ENCODE measurements at places on chromosomes 5 and 9.

GRCh38 chr5:52448111-52448510, 339.6 kb upstream of the ITGA1 start:
- DNase-seq = no peak

- DNase-seq = no peak
Observed at GRCh38 chr9:110842986-110843385, 174.4 kb downstream of the MUSK start.

DNA sequence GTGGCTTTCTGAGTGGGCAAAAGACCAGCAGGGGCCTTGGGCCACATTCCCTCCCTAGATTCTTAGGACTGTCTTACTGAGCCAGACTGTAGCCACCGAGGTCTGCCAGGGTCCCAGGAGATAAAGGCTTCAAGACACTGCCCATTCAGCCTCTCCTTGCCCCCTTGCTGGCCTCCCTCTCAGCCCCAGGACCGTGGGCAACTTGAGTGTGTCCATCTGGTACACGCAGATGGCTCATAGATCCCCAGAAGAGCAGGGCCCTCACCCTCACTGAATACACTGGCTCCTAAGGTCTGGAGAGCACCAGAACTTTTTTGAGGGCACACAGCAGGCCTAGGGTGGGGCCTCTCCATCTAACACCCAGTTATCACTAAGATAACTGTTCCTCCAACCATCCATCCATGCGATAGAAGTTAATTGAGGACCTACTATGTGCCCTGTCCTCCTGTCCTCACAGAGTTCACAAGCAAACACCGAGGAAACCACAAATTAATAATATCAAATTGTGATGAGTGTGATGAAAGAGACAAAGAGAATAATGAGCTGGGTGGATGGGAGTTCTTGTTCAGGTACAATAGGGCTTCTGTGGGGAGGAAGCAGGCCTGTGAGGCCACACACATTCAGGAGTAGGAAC, 4.9 kb upstream of the PDGFRB start:
- DNase-seq = no peak

DNA sequence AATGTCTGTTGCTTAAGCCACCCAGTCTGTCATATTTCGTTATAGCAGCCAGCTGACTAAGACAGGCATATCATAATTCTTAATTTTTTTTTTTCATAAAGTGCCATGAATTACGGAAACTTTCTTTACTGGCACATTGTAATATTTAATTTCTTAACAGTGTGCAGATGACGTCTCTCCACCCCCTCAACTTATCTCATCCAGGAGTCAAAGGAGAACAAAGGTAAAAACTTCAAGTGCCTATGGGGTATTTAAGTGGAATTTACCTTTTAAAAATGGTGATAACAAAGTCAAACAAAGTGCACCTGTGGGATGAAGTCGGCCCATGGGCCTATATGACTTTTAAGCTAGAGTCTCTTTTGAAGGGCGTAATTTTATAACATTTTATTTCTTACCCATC, 539.4 kb downstream of the CDH9 start:
- no peak for DNase-seq

GRCh38 chr9:107577140-107577776, 87.7 kb upstream of the KLF4 start:
- DNase-seq = no peak

- no peak for DNase-seq
Observed at GRCh38 chr5:139878093-139878492, 82.5 kb downstream of the PSD2 start.

DNA sequence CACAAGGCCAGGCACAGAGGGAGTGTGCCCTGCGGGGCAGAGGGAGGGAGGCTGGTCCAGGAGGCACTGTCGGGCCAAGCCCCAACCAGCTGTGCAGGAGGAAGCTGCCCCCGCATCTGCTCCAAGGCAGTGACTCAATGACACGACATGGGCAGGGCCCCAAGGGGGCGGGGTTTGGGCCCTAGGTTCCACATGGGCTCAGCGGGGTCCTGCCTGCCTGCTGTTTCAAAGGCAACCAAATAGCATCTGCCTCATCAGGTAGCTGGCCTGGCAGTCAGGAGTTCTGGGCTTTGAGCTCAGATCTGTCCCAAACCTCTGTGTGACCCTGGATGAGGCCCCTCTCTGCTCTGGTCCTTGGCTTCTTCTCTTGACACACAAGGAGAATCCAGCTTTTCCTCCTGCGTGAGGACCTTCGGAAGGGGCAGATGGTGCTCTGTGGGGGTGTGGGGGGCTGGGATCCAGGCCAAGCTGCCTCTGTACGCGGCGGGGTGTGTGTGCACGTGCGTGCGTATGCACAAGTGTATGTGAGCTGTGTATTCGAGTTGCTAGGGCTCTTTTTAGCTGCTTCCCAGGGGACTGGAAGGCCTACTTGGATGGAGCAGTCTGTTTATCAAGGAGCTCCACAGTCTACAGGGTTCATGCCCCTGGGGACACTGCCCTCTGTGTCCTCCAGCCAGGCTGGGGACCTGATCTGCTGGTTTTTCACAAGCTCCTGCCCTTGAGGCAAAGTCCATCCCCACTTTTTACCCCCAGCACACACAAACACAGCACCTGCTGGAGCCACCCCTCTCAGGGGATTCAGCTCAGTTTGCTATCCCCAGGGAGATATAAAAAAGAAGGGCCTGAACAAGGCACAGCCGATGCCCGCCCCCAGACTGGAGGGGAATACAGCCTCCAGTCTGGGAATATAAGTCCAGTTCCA, 138.9 kb downstream of the RGS3 start:
- DNase-seq = peak; percentile 94

GRCh38 chr9:128995791-128996190, 32.3 kb downstream of the SH3GLB2 start:
- DNase-seq = no peak

DNA sequence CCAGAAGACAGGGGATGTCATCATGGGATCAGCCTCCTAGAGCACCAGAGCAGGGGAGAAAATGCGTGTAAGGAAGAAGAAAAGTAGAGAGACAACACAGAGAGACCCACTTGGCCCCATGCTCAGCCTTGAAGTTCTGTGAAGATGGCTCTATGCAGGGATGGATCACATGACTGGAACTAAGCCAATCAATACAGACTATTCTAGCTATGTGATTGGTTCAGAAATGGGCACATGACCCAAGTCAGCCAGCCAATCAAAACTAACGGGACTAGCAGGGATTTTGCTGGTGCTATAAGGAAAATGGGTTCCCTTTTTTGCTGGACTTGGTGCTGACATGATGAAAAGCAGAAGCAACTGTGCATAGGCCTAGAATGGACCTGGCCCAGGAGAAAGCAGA, 173.0 kb upstream of the TBC1D2 start:
- DNase-seq = no peak

- DNase-seq = no peak
Observed at GRCh38 chr9:27395484-27395921, 98.6 kb upstream of the EQTN start.

GRCh38 chr5:170143710-170144109, 38.0 kb downstream of the FOXI1 start:
- no peak for DNase-seq

DNA sequence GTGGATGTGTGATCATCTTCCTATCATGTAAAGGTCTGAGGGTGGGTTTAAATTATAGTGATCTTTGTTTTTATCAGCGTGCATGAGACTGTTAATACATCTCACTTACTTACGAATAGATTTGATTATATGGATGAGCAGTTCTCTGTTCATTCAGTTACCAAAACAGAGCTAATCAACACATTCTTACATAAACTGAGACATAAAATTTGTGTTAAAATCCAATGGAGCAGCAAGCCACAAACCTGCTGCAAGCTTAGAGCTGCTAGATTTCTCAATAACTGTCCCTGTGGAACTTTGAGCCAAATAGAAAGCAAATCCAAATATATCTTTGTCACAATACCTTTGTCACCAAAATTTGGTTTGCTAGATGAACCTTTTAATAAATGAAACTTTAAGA, 50.1 kb downstream of the NUDT12 start:
- DNase-seq = no peak

DNA sequence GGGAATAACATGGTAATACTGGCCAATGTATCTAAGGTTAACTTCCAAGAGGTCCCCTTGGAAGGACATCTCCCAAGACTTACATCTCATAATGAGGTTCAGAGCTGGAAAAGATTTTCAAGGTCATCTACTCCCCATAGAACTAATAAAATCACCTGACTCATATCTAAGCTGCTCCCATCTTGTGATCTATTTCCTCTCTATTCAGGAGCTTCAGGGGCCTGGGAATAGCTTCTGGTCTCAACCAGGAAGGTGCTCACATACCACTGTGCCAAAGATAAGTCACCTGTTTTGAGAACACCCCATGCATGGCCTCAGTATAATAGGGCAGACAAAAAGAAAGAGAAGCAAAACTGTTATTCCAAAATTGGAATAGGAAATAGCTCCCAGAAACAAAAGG, 74.2 kb downstream of the OXCT1 start:
- no peak for DNase-seq

DNA sequence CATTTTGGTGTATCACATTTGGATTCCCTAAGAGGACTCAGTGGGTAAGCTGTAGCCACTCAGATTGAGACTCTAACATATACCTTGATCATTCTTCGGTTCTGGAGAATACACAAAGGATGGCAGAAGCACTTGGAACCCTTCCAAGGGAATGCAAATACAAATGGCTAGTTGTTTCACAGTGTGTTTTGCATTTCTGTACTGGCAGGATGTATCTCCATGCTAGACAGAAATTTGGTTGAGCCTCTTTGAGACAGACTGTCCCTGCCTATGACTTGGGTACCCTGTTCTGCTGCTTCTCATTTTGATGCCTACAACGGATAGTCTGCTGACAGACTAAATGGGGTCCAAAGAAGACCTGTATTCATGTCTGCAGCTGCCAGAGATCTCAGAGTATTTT, 273.5 kb downstream of the TMEM38B start:
- DNase-seq = peak; percentile 29

- DNase-seq = peak; percentile 78
Observed at GRCh38 chr9:69919461-69920061, 98.9 kb downstream of the CFAP95 start.

- no peak for DNase-seq
Observed at GRCh38 chr5:32410630-32411029, 33.9 kb downstream of the ZFR start.

- DNase-seq = no peak
Observed at GRCh38 chr9:1171546-1171945, 121.4 kb downstream of the DMRT2 start.

GRCh38 chr5:83085106-83085505, 7.8 kb downstream of the XRCC4 start:
- DNase-seq = no peak

- no peak for DNase-seq
Observed at GRCh38 chr9:16039218-16039987, 486.6 kb downstream of the CCDC171 start.

GRCh38 chr5:172645271-172646055, 4.4 kb downstream of the NEURL1B start:
- no peak for DNase-seq

- DNase-seq = no peak
Observed at GRCh38 chr9:107492381-107492970, 2.9 kb upstream of the KLF4 start.

DNA sequence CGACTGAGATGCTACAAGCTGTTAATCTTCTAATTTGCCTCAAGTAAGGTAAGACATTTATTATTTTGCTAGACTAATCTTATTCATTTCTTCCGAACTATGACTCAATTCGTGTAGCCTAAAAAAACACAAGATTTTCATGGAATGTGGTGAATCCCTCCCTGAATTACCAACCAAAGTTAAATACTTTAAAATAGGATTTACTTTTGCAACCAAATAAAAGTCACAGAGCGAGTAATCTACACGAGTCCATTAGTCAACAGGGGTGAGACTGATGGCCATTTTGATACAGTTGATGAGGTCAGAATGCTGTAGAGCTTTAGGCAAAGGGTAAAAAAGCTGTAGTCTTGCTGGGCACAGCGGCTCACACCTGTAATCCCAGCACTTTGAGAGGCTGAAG, 13.1 kb upstream of the BNC2 start:
- DNase-seq = no peak

- DNase-seq = no peak
Observed at GRCh38 chr5:38045446-38045845, 205.6 kb upstream of the GDNF start.

- no peak for DNase-seq
Observed at GRCh38 chr9:4833781-4834560, 41.2 kb downstream of the RCL1 start.

DNA sequence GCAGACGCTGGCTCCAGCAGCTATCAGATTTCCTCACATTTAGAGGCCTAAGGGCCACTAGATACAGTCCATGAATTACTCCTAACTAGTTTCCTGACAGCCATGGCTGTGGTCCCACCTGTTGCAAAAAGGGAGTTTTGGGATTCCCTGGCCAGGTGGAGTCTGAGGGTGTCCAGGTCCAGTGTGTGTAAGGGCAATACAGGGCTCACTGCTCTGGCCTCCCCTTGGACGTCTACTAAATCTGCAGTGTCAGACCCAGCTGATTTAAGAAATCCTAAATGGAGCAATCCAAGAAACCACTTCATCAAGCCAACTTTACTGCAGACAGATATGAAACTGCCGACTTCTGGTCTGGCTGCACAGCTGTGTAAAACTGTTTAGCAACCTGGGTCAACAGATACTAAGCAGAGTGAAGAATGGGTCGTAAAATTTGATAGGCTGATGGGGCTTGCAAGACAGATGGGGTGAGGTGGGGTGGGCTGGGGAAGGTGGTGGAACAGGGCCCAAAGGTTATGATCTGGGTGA, 116.4 kb downstream of the GADD45G start:
- DNase-seq = peak; percentile 38

- DNase-seq = no peak
Observed at GRCh38 chr9:79080536-79080935, 491.2 kb upstream of the TLE4 start.

DNA sequence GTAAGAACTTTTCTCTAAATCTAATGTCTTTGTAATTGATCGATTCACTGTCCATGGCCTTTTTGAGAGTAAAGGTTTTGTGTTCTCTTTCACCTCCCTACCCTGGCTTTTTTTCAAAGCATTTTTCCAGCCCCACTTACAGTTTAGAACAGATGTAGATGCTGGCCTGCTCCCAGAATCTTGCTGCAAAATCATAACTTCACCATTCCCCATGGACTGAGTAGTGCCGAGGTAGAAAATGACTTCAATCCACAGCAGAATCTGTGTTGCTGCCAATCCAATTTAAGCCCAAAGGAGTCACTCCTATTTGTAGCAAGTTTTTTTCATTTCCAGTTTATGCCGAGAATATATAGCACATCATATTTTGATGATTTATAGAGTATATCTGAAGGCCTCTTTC, 46.5 kb upstream of the CEMIP2 start:
- DNase-seq = no peak
